Adipocyte (in vitro differentiated cells): ENCODE measurements at places on chromosomes 1 and 21.

GRCh38 chr1:186302381-186302920 lies 72.6 kb downstream of the TPR start:
- DNase-seq, result no peak

DNA sequence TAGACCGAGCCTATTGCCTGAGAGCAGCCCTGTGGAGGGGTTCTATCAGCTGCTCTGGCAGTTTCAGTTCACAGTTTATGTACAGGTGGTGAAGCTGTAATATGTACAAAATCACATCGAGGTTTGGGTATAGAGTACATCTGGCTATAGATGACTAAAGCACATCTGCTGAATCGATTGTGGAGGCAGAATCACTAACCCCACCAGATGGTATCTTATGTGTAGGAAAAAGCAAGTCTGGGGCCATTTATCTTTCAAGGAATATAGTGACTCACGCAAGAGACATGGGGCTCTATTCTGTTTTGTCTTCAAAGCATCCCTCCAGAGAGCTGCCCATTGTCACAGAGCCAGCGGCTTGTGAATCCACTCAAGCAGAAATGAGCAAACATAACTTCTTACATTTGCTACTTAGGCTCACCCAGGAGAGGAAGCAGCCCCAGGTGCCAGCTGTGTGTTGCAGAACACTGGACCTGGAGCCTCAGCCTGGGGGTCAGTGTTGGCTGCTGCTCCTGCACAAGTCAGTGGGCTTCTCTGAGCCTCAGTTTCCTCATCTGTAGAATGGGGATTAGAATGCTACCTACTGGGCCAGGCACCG lies 21.3 kb downstream of the MIIP start:
- DNase-seq, result peak; percentile 65

DNA sequence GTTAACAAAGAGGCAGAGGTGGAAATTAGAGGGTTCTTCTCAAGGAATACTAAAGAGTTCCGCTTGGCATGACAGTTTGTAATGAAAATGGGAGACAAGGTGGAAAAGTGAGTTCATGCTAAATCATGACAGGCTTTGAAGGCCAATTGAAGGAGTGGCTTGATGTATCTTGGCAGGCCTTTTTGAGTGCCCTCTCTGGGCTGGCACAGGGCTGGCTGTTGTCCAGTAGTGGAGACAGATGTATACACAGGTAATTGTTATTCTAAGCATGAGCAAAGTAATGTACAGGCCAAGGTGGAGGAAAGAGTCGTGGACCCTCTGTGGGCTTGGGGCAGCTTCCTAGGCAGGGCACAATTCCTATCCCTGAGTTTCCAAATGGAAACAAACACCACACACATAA lies 196.7 kb upstream of the GALNT2 start:
- no peak for DNase-seq

GRCh38 chr1:47859092-47859743 lies 138.0 kb downstream of the TRABD2B start:
- DNase-seq, result no peak

GRCh38 chr1:25794325-25794724 lies 5.7 kb upstream of the SELENON start:
- DNase-seq, result no peak

DNA sequence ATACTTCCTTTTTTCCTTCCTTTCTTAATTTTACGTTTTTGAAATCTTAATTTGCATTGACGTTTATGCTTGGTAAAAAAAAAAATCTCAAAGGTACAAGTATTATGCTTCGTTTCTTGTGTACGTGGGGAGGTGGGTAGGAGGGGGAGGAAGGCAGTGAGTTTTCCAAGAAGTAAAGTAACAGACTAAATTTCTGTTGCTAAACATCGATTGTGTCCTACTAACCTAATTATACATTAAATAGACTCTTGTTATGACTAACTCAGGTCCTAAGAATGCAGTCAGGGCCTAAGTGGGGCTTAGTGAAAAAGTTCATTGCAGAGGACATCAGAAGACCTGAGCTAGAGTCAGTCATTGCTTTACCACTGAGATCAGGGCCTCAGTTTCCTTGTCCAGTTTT lies 17.5 kb downstream of the NEK7 start:
- DNase-seq, result peak; percentile 52

- DNase-seq, result no peak
Observed at GRCh38 chr1:36906555-36906954, 127.8 kb downstream of the GRIK3 start.

- DNase-seq, result no peak
Observed at GRCh38 chr1:208027861-208028260, 116.9 kb upstream of the CD34 start.

DNA sequence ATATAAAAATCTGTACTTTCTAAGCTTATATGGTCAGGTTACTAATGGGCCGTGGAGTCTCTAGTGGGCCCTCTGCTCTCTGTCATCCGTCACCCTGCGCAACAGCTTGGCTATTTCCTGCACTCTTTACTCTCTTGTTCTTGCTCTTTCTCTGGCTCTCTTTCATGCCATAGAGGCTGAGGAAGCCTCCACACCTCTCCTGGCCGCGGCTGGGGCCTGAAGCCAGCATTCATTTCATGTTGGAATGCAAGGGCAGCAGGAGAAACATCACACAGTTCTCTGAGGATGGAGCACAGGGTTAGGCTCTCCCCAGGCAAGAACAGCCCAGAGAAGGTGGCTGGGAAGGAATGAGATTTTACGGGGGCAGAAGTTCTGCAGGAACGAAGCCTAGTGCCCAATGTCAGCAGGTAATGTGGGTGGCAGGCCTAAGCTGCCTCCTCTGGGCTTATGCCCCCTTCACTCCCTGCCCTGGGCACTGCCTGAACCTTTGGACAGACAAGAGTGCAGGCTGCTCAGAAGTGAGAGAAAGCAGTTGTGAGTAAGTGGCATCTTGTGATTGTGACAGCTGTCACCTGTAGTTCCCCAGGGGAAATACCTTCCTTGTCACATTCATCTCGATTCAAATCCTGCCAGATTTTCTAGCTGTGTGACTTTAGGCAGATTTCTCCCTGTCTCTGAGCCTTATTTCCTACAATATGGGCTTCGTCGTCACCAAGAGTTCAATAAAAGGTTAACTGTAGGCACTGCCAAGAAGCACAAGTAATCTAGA lies 3.6 kb upstream of the FHAD1 start:
- no peak for DNase-seq

GRCh38 chr1:174262349-174263241 lies 103.3 kb downstream of the RABGAP1L start:
- peak; percentile 81 for DNase-seq

DNA sequence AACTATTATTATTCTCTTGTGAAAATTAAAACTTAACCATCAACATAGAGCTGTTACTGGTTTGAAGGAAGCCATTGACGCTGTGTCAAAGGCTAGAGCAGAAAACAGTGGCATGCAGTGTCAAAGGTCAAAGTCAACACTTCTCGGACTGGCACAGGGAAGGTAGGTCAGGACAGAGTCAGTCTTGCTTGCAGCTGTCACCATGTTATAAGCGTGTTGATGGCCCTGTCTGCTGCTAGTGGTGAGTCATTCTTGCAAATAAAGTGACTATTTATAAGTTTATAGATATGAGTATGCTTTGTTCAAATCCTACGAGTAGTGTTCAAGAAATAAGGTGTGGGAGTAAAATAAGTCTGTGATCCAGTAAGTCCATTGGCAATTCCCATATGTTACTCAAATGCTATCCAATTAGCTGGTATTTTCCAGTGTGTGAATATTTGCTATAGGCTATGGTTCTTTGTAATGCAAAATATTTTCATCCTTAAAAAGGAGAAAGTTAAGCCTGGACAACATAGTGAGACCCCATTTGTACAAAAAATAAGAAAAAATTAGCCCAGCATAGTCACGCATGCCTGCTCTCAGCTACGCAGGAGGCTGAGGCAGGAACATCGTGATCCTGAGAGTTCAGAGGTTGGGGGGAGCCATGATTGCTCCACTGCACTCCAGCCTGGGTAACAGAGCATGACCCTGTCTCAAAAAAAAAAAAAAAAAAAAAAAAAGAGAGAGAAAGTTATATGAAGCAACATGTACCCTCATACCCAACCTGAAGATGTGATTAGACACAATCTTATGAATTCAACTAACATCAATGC lies 26.3 kb upstream of the TINAGL1 start:
- peak; percentile 5 for DNase-seq

GRCh38 chr1:33740040-33740744 lies 123.7 kb upstream of the HMGB4 start:
- DNase-seq, result no peak

- no peak for DNase-seq
Observed at GRCh38 chr1:231998791-231999190, 372.2 kb downstream of the DISC1 start.

GRCh38 chr1:1122078-1122811 lies 6.4 kb upstream of the C1orf159 start:
- peak; percentile 92 for DNase-seq

- no peak for DNase-seq
Observed at GRCh38 chr1:25614501-25615171, 2.0 kb upstream of the MAN1C1 start.

GRCh38 chr1:22471610-22472009 lies 20.0 kb downstream of the ZBTB40 start:
- DNase-seq, result no peak
